ENCODE measurements at places on chromosomes 13 and 19. TPM values are rescaled to one million over a fixed set of nuclear protein-coding genes. Genes with fewer than 3 reads are reported as not detected.

KIR2DL4 gene
- not detected for total RNA-seq

- no peak for DNase-seq
These were observed 7.6 kb downstream of the LYPD3 start for GRCh38 chr19:43457809-43458208.

DNA sequence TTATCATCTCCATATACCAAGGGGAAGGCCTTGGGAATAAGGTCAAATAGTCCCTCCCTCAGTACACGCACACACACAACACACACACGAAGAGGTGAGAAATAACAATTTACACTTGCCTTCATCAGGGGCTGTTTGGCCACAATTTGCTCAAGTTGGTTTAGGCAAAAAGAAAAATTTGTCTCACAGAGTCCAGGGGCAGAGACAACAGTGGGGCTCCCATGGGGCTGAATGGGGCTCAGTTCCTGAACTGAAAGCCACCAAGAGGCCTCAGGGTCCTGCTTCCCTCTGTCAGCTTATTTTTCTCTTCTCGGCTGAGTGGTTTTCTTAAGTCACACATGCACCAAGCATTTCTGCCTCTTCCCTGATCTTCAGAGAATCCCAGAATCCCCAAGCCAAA lies 35.5 kb downstream of the PCDH8 start:
- DNase-seq = no peak

TUBA3C gene
- total RNA-seq = 0.20 TPM

DNA sequence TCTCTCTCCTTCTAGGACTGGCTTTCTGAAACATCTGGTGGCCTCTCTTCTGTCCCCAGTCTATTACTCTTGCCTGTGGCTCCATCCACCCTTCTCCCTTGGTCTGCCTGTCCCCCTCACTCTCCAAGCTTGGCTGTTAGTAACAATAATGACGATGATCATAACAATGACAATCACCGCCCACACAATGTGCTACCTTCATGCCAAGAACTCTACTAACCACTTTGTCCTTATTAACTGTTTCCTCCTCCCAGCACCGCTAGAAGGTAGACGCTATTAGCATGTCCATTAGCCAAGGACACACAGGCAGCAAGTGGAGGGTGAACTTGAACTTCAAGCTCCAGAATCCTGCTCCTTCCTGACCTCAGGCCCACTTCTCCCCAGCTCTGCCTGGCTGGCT lies 2.7 kb downstream of the GYS1 start:
- DNase-seq = no peak

- no peak for DNase-seq
These were observed 141.3 kb upstream of the FBXL3 start for GRCh38 chr13:77168237-77168636.

GRCh38 chr19:46067691-46068090 lies 26.9 kb upstream of the IGFL4 start:
- no peak for DNase-seq

- no peak for DNase-seq
These were observed 5.9 kb upstream of the TEKTIP1 start for GRCh38 chr19:3533033-3533432.

DNA sequence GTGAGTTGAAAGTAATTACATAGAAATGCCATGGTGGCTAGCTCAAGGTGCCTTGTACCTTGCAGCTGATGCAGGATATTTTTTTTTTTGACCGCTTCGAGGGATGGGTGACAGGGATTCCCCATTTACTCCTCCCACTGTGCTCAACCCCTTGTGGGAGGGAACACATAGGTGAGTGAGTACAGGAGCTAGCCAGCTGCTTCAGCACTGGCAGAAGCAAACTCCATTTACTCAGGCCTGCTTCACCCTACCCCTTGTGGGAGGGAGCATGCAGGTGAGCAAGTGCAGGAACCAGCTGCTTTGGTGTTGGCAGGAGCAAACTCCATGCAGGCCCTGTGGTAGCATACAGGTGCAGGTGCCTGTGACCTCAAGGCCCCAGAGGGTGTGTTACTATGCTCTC lies 330.1 kb downstream of the TDRD3 start:
- DNase-seq = no peak

GRIN3B gene
- 0.10 TPM for total RNA-seq

DNA sequence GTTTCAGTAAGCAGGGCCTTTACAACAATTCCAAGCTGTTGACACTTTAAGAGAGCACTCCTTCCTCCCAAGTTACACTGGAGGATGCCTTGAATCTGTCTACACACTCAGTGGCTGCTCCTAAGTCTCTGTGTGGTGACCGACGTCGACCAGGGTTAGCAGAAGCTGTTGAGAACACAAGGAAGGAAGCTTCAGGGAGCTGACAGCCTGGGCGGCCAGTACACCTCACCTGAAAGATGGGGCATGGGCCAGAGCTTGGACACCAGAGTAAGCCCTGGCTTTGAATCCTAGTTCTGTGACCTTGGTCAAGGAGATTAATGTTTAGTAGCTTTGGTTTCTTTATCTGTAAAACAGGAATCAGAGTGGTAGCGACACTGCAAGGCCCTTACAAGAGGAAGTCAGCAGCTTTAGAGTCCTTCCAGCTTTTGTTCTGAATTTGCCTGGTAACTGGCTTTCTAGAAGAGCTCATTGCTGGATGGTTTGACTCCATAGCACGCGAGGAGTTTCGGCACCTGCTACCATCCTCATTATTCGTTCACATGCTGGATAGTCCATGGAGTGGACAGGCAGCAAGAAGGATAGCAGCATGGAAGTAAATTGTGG lies 214.2 kb downstream of the FGF9 start:
- no peak for DNase-seq

DNA sequence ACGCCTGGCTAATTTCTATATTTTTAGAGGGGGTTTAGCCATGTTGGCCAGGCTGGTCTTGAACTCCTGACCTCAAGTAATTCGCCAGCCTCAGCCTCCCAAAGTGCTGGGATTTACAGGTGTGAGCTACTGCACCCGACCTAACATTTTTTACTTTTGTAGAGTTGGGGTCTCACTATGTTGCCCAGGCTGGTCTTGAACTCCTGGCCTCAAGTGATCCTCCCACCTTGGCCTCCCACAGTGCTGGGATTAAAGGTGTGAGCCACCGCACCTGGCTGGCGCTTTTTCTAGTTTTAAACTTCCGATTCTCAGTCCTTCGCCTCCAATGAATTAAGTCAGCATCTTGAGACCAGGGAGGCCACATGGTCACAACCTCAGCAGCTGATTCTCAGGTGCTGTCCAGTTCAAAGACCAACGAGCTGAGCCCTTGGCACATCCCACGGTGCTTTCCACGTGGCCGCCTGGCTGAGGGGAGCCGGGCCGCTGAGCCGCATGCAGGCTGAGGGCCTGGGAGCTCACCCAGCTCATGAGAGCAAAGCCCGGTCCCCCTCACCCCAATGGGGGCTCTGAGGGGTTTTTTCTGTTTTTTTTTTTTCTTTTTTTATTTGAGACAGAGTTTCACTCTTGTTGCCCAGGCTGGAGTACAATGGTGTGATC lies 9.1 kb downstream of the AP3D1 start:
- DNase-seq = no peak

DNA sequence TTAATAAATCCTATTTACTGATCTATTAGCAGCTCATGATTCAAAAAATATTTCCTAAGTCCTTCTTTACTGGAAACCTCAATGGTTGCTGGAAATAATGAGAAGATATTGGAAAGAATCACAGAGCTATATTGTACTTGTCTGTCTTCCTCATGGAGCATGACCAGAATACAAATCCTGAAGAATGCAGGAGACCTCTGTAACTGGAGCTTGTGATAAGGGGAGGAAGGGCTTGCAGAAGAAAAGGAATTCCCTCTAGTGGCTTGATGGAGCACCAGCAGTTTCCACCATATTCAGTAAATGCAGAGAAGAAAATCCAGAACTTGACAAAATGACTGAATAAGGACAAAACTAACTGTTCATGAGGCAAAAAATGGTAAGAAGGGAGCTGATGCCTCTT lies 1333.1 kb downstream of the EFNB2 start:
- DNase-seq = no peak

GRCh38 chr19:56092685-56093631 lies 28.1 kb downstream of the ZNF787 start:
- DNase-seq = no peak

GRCh38 chr13:113647351-113648215 lies 10.4 kb downstream of the ATP4B start:
- peak; percentile 86 for DNase-seq

DNA sequence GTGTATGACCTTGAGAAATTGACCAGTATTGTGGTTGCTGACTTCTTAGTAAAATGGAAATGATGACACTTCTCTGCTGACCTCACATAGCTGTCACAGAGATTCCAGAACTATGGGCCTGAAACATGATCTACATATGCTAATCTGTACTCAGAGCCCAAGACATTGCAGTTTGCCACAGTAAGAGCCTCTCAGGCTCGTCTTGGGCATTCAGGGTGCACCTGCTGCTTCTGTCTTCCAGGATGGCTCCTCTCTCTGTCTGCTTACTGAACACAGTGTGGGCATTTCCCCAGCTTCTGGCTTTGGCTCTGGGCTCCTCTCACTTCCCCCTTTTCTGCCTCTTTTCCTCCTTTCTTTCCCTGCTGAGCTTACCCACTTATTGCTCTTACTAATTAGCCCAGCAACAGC lies 22.3 kb upstream of the SLC46A3 start:
- no peak for DNase-seq

ZNF77 gene
- 1.0 TPM for total RNA-seq

- peak; percentile 54 for DNase-seq
These were observed 1.5 kb upstream of the WDR18 start for GRCh38 chr19:982567-983170.

DNA sequence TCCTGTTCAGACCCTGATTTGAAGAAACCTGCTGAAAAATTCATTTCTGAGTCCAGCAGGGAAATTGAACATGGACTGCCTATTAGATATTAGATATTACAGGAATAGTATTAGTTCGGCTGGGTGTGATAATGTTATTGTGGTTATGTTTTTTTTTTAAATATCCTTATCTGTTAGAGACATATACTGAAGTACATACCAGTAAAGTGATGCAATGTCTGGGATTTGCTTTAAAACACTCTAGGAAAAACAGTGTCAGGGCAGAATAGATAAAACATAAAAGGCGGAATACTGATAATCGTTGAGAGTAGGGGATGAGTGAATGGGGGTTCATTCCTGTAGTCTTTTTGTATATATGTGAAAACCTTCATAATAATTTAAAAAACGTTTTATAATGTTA lies 28.7 kb upstream of the AMER2 start:
- no peak for DNase-seq

DNA sequence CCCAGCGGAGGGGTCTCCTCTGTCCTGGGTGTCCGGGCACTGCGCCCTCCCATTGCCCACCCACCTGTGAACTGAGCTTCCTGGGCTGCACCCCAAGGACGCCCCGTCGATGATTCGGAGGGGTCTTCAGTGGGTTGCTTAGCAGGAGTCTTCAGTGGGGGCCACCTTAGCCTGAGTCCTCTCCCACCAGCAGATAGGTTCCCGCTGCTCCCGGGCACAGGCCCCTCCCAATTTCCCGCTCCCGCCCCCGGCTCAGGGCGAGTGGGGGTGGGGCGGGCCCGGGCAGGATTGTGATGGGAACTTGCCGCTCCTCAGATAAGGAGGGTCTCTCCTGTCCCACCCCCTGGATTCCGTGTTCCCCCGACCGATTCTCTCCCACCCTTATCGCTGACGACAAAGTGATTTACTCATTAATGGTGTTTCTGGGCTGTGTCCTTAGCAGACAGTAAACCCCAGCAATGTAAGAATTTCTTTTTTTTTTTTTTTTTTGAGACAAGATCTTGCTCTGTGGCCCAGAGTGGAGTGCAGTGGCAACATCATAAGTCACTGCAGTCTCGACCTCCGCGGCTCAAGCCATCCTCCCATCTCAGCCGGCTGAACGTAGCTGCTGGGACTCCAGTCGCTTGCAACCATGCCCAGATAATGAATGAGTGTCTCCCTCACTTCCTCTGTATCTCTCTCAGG lies 655 bp upstream of the S1PR5 start:
- peak; percentile 27 for DNase-seq

CBARP gene
- total RNA-seq = 1.5 TPM

GRCh38 chr13:40517486-40518480 lies 148.7 kb downstream of the FOXO1 start:
- DNase-seq = no peak

DNA sequence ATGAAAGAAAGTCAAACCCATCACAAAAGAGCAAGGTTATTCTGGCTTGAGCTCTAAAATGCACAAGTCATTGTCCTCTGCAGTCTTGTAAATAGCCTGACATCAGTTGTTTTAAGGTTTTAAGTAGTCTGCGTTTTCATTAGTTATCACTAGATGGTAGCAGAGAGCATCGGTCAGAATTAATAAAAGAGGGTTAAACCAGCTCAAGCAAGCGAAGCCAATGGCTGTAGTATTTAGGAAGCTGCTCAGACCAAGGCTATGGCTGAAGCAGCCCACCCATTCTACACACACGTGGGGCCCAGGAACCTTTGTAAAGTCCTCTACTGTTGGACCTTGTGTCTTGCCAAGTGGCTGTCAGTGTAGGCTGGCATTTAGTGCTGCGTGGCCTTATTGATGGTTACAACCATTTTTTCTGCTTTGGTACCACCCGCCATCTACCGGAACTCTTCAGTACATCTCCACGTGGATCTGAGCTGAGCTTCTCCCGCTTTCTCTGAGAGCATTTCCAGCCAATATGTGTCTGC lies 13.3 kb upstream of the ZNF57 start:
- DNase-seq = no peak

KANK3 gene
- 10.2 TPM for total RNA-seq

GRIN2D gene
- 0.12 TPM for total RNA-seq

DNA sequence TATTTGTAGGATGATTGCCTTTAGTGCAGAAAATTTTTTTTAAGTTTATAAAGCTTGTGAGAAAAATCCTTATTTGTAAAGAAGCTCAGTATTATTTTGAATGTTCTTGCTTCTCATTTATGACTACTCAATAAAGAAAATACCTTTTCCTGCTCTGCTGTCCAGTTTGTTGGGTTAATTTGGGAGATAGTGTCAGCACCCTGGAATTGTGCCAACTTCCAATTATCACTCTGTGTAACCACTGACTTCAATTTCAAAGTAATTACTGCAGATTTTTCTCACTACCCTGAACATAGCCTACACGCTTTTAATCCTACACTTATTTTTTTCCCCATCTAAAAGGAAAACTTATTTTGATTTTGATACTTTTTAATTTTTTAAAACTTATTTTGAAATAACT lies 93.1 kb downstream of the GGACT start:
- DNase-seq = no peak

DNA sequence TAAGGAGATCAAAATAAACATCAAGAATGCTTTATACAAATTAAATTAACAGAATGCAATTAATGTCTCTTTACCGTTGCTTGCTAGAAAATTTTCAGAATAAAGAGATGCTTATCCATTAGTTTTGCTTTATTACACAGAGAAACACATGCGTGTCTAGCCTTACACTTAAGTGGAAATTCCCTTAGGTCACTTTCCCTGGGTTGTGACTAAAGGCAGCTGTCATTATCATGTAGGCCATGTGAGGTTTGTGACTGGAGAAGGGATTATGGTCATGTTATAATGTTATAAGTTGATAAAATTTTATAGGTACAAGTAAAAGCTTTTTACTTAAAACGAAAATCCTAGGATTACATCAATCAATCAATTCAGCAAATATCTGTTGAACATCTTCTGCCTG lies 121.0 kb downstream of the KCNRG start:
- DNase-seq = no peak
